Activated T-cell treated with anti-CD3 and anti-CD28 coated beads for 24 hours (primary cell): ENCODE measurements at places on chromosomes 7 and 10.

GRCh38 chr7:6385110-6385781 lies 62.5 kb downstream of the DAGLB start:
- no peak for DNase-seq

- no peak for DNase-seq
These were observed 106.6 kb upstream of the INHBA start for GRCh38 chr7:41809529-41809939.

- no peak for DNase-seq
These were observed 167.5 kb upstream of the MEOX2 start for GRCh38 chr7:15853832-15854470.

GRCh38 chr7:1938788-1939433 lies 268.8 kb downstream of the ELFN1 start:
- no peak for DNase-seq

GRCh38 chr10:64574371-64574770 lies 1053.2 kb downstream of the REEP3 start:
- DNase-seq, result no peak

DNA sequence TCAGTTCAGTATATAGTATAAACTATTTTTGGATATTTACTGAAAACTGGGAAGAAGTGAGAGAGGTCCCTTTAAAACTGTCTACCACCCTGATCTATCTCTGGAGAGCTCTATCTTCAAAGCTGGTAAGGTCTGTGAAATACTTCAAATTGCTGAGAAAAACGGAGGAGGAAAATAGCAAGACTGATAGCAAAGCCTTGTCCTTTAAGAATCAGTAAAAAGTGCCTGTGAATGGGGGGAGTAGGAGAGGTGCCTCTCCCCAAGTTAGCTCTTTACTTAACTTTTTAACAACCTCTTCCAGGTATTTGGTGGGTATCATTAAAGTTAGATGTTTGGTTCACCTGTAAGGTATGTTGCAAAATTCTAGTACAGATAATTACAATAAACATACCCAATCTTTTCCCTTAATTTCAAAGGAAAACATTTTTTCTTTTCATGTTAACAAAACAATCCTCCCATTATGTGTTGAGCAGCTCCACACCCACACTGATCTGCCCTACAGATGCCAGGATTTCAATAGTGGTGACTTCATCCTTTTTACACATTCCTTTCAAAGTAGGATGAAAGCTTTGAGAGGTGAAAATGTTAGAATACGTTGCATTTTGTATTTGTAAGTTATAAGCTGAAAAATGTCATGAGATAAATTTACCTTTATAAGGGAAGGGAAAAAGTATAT lies 149.2 kb downstream of the CRPPA start:
- DNase-seq, result no peak

- no peak for DNase-seq
These were observed 47.9 kb downstream of the MKI67 start for GRCh38 chr10:128078136-128078969.

DNA sequence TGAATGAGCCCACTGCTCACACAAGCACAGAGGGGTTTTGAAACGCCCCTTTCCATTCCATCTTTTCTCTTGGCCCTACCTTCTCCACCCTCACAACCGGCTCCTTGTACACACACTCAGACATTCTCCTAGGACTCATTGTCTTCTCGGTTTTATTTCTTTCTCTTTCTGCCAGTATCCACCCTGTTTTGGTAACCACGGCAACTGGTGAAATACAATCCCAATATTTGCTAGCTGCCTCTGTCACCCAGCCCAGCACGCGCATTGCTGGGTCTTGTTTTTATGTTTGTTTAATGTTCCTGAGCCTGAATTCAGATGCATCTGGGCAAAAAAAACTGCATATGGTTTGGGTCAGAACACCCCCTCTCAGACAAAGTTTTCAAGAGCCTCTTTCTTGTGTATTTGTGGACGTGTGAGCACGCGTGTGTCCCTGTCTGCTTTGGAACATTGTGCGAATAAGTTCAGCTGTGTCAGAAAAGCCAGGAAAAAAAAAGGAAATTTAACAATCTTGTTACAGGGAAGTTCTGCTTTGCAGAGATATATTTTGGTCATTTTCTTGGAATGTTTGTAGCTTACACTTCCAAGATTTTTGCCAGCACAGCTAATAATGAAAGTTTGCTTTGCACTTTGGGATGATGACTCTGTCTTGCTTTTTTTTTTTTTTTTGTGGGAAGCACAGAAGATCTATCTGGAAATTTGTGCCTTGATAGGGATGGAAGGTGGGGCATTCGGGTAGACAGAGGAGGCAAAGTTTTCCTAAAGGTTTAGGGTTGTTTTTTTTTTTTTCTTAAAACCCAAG lies 225.9 kb downstream of the TRIL start:
- no peak for DNase-seq

GRCh38 chr7:44727158-44727936 lies 21.3 kb upstream of the ZMIZ2 start:
- no peak for DNase-seq

DNA sequence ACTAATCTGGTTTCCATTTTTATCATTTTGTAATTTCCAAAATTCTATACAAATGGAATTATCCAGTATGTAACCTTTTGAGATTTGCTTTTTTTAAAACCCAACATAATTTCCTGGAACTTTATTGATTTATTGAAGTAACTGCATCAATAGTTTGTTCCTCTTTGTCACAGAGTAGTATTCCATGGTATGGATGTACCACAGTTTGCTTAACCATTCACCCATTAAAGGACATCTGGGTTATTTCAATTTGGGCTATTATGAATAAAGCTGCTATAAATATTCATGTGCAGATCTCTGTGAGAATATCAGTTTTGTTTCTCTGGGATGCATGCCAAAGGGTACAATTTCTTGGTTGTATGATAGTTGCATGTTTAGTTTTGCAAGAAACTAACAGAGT lies 2.9 kb downstream of the GPNMB start:
- no peak for DNase-seq

- DNase-seq, result no peak
These were observed 274.8 kb downstream of the FGFR2 start for GRCh38 chr10:121323443-121323842.

DNA sequence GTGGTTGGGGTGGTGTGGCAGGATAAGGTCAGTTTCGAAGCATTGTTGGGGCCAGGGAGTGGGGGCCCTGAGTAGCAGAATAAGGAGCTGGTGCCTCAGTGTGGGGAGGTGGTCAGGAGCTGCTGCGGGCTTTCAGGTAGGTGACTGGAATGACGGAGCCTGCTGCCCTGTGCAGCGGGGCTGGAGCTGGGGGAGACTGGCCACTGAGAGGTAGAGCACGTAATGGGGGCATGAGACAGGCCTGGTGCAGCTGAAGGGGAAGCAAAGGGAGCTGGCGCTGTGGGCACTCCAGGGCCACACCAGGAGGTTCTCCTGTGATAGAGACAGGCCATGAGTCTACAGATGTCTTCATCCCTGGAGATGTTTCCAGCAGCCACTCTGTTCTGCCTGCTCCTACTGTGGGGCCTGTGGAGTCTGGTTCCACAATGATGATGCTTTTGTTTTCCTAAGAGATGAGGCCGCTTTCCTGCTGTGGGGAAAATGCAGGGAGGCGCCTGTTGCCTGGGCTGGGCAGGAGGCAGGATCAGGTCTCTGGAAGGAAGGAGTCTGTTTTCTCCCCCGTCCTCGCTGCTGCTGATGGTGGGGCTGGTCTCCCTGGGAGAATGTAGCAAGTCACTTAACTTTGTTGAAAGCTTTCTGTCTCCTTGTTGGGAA lies 31.1 kb downstream of the NUB1 start:
- no peak for DNase-seq
